ENCODE measurements at places on chromosomes 2 and 18.

- DNase-seq: no peak
Observed at GRCh38 chr2:239801404-239802184, 223.5 kb downstream of the NDUFA10 start.

- no peak for DNase-seq
Observed at GRCh38 chr2:22281033-22281432, 1103.9 kb upstream of the KLHL29 start.

DNA sequence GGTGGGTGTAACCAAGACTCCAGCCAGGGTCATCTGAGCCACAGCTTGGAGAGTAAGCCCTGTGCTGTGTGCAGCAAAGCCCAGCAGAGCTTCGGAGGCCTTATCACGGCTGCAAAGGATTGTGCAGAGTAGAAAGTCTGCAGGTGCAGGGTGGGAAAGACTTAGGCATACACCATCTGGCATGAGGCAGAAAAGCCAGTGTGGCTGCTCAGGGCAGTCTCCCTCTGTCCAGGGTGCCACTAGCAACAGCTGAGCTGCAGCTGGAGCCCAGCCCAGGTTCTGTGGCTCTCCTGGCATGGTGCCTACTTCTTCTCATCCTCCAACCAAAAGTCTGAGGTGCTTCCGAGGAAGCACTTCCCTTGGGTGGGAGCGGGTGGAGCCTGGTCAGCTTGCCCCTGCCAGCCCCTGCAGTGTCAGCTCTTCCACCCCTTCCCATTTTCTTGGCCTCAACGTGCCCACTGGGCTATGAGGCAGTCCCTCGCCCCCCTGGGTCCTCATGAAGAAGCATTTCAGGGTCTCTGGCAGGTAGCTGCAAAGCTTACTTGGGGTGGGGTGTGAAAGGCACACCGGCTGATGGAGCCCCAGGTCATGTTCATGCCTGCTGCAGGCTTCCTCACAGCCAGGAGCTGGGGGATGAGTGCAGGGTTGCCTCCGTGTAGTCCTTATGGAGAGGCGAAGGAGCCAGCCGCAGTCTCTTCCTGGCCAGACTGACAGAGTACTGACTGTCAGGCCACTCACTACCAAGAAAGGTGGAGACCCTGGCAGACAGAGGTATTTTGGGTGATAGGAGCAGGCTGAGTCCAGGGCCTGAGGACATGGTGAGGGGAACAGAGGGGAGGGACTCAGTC lies 4.8 kb downstream of the AMER3 start:
- no peak for DNase-seq

DNA sequence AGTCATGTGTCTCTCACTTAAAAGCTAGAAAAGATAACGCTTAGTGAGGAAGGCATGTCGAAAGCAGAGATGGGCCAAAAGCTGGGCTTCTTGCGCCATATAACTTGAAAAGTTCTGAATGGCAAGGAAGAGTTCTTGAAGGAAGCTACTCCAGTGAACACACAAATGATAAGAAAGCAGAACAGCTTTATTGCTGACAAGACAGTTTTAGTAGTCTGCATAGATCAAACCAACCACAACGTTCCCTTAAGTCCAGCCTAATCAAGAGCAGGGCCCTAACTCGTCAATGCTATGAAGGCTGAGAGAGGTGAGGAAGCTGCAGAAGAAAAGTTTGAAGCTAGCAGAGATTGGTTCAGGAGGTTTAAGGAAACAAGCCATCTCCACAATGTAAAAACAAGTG lies 55.7 kb downstream of the GALNT1 start:
- DNase-seq: no peak

Data from AG08395 (cell line).